SK-N-SH treated with all-trans-retinoic acid at 6 μM for 48 hours (cell line): ENCODE measurements at places on chromosomes 7 and 10.

GRCh38 chr7:137919987-137920386 is 73.2 kb upstream of the DGKI start:
- ATAC-seq, result no peak

DNA sequence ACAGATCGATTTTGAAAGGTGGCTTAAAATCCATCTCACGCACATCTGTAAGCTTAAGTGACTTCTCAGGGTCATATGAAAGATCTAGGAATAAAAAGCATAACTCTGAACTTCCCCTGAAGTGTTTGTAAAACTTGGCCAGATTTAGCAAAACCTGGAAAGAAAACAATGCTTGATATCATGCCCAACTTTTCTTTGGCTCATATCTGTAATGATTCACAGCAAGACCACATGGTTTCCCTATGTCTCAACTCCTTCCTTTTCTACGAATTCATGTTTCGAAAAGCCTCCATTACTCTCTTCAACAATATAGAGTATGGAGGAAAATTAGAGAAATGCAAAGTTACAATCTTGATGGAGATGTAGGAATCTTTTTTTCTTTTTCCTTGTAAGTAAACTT is 20.1 kb upstream of the CABCOCO1 start:
- peak; percentile 83 for ATAC-seq

DNA sequence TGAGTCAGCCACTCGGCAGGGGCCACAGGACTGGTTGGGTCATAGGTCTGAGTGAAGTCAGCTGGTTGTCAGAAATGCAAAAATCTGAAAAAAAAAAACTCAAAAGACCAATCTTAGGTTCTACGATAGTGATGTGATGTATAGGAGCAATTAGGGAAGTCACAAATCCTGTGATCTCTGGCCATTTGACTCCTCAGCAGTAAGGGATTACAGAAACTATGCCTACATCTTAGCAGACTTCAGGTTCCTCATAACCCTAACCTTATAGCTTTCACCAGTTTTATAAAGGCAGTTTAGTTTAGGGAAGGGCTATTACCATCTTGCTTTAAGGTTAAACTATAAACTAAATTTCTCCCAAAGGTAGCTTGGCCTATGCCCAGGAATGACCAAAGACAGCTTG is 163.1 kb upstream of the HGF start:
- no peak for ATAC-seq

- no peak for ATAC-seq
These were observed 135.8 kb downstream of the SPAG6 start for GRCh38 chr10:22481106-22481505.

DNA sequence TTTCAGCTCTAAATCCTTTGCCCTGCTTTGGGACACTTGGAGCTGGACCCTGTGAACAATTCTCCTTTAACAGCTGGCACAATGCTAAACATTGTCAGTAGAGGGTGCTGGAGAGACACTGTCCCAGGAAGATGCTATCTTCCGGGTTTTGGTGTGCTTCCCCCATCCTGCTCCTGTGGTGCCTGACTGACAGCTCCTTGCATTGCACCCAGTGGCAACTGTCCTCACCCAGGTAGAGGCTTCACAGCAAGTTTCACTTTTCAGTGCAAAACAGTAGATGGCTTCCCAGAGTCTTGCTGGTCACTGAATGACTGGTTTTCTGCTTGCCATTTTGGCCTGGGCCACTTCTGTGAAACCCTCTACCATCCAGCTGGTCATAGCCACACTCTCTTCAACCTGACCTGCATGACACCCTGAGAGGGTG is 77.3 kb downstream of the CDC14C start:
- ATAC-seq, result peak; percentile 98

- no peak for ATAC-seq
These were observed 63.5 kb downstream of the PIK3AP1 start for GRCh38 chr10:96656839-96657238.

GRCh38 chr7:70553364-70553763 is 578.6 kb upstream of the GALNT17 start:
- ATAC-seq, result no peak

GRCh38 chr10:75870039-75870645 is 438.7 kb downstream of the LRMDA start:
- no peak for ATAC-seq

DNA sequence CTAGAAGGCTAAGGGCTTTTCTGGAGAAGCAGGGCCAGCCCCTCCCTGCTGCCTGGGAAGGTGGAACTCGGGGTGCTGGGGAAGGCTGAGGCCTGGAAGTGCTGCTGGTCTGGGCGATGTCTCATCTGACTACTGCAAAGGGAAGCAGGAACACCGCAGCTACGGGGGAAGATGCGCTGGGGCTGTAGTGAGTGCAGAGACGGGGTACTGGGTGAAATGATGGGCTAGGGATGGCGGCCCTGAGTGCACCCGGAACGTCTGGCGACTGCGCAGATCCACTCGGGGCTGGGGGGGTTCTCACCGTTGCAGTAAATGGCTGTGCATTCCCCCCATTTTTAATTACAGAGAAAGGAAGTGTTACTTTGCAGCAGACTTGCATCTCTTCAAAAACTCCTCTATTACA is 195.4 kb upstream of the ADARB2 start:
- ATAC-seq, result no peak

DNA sequence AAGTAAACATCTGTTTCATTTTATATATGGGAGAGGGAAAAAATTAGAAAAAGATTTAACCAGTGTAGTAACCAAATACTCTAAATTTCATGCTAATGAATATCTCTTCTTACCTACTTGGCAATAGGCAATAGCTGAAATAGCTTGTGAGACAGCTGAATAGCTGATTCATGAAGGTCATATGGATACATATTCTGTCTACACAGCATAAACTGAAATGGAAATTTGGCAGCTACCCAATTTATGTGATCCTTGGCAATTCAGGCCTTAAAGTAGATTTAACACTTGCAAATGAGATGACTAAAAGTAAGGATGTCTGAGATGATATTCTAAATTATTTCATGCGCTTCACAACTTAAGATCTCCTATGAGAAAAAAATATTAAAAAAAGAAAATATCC is 261.2 kb upstream of the SEMA3A start:
- ATAC-seq, result no peak

DNA sequence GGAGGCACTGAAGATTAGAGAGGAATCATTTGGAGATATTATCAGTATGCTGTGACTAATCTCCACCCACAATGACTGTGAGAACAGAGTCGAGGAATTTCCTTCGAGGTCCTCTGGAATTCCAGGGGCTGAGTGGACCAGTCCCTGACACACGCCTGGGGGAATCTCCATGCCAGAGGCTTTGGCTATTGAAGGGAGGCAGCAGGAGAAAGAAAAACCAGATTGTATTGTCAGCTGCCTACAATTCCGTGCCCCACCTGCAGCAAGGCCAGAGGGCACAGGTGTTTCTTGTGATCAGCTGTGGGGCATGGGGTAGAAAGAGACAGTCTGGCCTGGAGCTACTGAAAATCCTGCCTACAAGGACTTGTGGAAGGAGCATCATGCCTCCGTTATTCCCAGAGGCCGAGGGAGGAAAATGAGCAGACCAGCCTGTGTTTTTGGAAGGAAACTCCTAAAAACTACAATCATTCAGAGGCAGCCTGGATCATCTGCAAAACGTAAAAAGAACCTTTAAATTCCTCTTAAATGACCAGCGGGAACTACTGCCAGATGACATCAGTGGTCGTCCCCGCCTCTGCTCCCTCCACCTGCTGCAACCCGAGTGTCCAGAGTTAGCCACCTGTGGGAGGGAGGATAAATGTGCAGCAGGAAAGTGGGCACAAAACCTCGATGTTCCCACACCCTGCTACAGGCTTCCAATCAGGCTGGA is 25.4 kb upstream of the ANK3 start:
- peak; percentile 92 for ATAC-seq

- ATAC-seq, result no peak
These were observed 153.7 kb downstream of the FAM107B start for GRCh38 chr10:14621037-14621436.

- ATAC-seq, result no peak
These were observed 12.2 kb downstream of the PLXNA4 start for GRCh38 chr7:132564090-132564489.

GRCh38 chr10:96511044-96511945 is 2.4 kb downstream of the TLL2 start:
- peak; percentile 23; the same call in 2 of the 3 replicates for ATAC-seq

DNA sequence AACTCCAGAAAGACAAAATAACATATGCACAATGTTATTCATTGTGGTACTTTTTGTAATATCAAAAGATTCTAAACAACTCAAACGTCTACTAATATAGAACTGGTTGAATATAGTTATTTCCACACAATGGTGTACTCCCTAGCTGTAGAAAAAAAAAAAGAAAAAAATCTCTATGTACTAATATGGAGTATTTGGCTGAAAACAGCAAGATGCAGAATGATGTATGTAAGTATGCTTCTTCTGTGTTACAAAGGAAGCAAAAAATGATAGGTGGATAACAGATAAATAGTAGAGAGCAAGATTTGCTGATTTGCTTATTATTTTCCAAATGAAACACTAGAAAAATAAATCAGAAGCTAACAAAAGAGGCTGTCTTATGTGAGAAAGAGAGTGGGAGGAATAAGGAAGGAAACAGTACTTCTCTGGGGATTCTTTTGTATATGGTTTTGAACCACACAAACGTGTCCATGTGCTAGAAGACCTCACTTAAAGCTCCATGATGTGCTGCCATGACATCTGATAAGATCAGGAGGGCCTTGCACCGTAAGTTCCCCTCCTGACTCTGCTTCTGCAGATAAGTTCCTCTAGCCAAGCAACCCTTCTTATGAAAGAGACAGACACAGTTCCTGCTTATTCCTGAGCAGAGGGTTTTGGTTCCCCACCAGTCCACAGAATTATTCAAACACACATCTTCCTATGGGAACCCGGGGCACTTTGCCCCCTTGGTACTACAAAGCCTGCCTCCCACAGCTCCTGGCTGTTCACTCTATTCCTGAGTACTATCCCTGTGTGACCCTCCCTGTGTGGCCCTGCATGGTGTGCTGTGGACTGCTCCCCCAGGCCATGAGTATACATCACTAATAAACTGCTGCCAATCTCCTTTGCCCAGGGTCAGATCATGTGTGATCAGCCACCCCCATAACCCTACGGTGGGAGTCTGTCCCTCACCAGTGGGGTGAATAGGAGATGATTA is 159.1 kb downstream of the CCDC71L start:
- ATAC-seq, result no peak

- no peak for ATAC-seq
These were observed 11.6 kb downstream of the CBX3 start for GRCh38 chr7:26212921-26213718.

- ATAC-seq, result peak; percentile 95
These were observed 509.0 kb upstream of the PODXL start for GRCh38 chr7:132065193-132065988.

- ATAC-seq, result no peak
These were observed 151.8 kb downstream of the JMJD1C start for GRCh38 chr10:63314020-63314419.

- peak; percentile 61 for ATAC-seq
These were observed 3.5 kb downstream of the FAM180A start for GRCh38 chr7:135744938-135745702.

DNA sequence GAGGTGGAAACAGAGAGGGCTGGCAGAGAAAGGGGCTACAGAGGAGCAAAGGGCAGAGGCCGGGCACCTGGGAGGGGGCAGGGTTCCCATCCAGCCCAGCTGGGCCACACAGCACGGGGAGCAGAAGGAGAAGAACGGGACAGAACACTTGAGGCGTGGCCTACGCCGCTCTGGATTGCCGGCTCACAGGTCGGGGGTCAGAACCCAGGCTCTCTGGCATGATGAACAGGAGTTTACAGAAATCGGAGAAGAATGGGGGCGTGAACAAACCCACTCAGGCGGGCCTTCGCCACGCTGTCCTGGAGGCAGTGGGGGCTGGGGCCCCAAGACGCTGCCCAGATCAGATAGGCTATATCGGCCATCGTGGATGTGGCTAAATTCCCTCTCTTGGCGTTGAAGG is 362.2 kb upstream of the SHH start:
- no peak for ATAC-seq

GRCh38 chr10:3264161-3264761 is 91.7 kb upstream of the PITRM1 start:
- ATAC-seq, result no peak

- ATAC-seq, result no peak
These were observed 6.9 kb upstream of the SORBS1 start for GRCh38 chr10:95567903-95568630.

- ATAC-seq, result no peak
These were observed 7.8 kb downstream of the MAD1L1 start for GRCh38 chr7:2224934-2225333.

DNA sequence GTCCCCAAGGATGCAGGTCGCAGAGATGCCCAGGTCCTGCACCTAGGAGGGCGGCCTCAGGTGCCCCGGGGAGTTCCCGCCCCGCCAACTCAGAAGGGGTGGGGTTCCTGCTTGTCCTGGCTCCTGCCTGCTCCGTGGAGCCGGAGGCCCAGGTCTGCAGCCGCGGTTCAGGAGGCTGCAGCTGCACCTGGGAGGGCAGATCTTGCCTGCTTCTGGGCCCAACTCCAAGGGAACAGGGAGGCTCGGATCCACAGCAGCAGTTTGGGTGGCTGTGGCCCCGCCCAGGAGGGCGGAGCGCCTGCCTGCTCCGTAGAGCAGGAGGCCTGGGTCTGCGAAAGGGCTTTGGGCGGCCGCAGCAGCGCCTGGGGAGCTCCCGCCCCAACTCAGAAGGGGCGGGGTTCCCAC is 108.2 kb upstream of the EGR2 start:
- no peak for ATAC-seq

DNA sequence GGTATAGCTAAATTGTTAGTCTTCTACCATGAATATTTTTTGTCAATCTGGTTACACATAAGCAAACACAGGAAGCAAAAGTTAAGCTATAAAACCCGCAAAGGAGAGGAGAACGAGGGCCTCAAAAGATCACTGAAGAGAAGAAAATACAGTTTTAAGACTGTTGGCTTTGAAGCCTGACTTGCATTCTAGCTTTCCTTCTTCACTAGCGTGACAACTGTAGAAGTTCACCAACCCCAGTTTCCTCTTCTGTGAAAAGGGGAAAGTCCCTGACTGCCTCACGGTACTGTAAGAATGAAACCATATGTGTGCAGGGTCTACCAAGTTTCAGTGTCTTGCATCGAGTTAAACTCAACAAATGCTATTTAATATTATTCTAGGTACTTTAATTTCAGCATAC is 7.5 kb upstream of the LRRN3 start:
- ATAC-seq, result no peak

DNA sequence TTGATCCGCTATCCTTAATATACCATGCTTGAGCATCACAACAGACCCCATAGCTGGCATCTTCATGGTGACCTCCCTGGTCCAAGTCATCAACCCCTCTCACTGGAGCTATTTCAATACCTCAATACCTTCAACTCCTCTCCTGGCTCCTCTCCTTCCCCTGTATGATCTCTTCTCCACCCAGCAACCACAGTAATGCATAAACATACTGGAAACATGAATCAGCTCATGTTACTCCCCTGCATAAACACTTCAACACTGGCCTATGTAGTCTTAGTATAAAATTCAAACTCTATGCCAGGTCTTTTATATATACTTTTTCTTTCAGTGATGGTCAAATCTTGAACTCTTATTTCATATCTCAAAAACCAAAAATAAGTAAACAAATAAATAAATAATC is 31.8 kb upstream of the TMEM273 start:
- ATAC-seq, result no peak

- peak; percentile 65 for ATAC-seq
These were observed 684.6 kb downstream of the MAGI2 start for GRCh38 chr7:78768859-78769258.
